Motor neuron (in vitro differentiated cells): ENCODE measurements at places on chromosomes 16 and 17.

DNA sequence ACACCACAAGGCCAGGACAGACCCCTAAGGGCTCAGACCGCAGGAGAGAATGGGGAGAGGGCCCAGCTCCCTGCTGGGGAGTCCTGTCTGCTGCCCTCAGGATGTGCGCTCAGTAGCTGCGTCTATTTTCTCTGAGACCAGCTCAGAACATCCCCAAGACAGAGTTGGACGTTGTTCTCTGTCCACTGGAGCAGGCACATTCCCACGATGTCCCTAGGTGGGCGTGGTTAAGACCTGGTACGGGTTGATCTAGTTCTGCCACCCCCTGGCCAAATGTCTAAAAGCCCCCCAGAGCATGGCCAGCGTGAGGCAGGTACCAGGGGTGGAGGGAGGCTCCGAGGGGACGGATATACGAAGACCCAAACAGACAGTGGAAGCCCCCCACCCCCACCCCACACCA is 842 bp upstream of the CALB2 start:
- no peak for ATAC-seq

GRCh38 chr16:62503073-62503472 is 466.8 kb upstream of the CDH8 start:
- no peak for ATAC-seq

GRCh38 chr16:81148277-81148676 is 52.1 kb upstream of the GCSH start:
- ATAC-seq = no peak

- ATAC-seq = no peak
Observed at GRCh38 chr17:71548540-71549190, 572.2 kb upstream of the SOX9 start.

- peak; percentile 41 for ATAC-seq
Observed at GRCh38 chr16:47858333-47858982, 297.3 kb downstream of the ABCC12 start.

GRCh38 chr17:50532452-50533024 is at the start of gene EPN3:
TSS of gene EPN3 (plus strand) at chr17:50532735. CDS start at chr17:50536557, 3,822 bp downstream.
- peak; percentile 25 for ATAC-seq

DNA sequence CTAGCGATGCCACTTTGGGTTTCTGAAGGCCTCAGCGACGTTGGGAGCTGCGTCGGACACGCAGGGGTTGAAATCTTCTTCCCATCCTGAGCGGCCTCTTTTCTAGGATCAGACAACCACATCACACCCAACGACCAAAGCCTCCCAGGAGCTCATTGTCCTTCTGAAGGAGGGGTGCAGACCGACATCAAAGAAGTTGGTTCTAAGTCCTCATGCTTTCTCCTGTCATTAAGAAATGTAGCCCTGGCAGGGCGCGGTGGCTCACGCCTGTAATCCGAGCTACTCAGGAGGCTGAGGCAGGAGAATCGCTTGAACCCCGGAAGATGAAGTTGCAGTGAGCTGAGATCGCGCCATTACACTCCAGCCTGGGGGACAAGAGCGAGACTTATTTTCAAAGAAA is 1681.9 kb downstream of the TP53TG3F start:
- no peak for ATAC-seq

DNA sequence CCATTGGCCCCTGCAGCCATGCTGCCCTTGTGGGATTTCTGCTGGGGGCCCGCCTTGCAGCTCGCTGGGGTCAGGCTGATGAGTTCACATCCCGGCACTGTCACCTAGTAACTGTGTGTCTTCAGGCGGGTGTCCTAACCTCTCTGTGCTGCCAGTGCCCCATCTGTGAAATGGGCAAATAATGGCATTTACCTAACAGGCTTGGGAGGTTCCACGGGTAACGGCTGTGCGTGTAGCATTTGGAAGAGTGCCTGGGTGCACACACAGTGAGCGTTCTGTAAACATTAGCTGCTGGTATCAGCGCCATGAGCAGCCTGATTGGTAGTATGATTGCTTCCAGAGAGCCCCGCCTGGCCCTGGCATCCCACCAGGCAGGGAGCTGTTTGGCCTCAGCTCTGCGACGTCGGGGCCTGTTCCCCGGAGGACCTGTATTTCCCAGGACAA is 167.3 kb upstream of the GSE1 start:
- no peak for ATAC-seq

GRCh38 chr16:51045186-51045585 is 105.9 kb downstream of the SALL1 start:
- no peak for ATAC-seq

GRCh38 chr16:2162676-2163118 is 7.1 kb downstream of the TRAF7 start:
- no peak for ATAC-seq

GRCh38 chr17:77206158-77206956 is 65.6 kb downstream of the SEC14L1 start:
- ATAC-seq = no peak

DNA sequence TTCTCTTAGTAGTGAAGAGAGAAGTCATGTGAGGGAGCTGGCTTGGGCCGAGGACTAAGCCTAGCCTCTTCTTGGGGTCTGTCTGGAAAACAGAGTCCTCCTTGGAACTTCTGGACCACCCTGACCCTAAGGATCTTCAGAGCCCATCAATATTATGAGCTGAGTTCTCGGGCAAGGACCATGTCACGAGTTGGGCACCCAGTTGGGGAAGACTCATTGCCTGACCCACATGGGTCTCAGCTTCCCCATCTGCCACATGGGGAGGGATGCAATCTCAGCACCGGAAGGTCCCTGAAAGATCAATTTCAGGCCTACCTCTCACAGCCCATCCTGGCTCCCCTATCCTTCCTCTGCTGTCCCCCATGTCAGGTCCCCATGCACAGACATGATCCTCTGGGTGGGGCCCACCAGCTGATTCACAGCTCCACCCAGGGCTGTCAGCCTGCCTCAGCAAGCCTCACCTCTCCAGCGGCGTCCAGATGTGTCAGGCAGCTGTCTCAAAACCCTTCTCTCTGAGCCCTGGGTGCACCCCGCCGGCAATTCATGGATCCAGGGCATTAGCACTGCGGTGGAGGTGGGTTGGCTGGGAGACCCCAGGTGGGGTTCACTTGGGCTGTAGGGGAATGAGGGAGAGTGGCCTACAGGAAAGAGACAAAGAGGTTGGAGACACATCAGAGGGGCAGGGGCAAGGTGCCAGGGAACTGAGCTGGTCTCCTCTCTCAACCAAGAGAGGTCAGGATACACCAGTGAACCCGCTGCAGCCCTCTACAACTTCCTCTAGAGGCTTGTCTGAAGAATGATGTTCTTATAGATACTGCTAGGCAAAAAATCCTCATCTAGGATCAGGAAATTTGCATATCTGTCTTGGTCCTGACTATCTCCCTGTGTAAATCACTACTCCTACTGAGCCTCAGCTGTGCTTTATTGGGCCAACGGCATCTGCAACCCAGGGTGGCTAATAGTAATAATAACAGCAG is 1.8 kb downstream of the NLRP1 start:
- ATAC-seq = no peak

DNA sequence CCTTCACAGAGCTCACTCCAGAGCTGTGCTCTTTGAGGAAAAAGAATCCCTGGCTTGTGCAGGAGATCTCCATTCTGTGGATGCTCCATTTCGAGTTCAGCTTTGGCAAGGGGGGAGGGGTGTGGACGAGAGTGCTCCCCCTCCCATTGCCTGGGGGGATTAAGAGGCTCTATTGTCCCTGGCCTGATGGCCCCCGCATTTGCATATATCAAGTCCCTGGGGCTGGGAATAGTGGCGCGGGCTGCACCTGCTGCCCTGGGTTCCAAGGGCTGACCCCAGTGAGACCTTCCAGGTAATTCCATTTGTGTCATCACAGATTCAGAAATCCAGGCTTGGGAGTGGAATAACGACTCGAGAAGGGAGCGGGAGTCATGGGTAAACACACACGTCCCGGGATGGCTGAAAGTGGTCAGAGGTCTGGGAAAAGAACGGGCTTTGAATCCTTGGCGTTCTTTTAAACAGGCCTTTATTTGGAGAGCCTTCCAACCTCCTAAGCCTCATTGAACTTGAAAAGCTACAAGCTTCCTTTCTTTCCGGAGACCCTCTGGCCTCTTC is 479.3 kb downstream of the HS3ST3B1 start:
- peak; percentile 76 for ATAC-seq
